Foreskin fibroblast (primary cell): ENCODE measurements at places on chromosomes 2 and 18.

DNA sequence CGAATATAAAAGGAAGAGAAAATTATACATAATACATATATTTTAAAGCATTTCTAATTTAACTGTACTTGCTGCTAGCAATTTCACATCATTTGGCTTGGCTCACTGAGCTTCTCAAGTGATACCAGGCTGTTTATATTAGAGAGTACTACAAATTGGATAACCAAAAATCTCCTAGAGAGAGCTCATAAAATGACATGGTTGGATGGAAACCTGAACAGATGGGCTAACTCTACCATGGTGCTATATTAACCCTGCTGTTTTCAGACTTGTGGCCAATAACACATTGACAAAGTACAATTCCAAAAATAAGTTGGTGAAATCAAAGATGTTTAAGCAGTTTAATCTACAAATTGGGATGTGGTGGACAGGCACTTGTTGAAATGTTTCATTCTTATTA, 364.4 kb upstream of the GCFC2 start:
- DNase-seq: no peak

DNA sequence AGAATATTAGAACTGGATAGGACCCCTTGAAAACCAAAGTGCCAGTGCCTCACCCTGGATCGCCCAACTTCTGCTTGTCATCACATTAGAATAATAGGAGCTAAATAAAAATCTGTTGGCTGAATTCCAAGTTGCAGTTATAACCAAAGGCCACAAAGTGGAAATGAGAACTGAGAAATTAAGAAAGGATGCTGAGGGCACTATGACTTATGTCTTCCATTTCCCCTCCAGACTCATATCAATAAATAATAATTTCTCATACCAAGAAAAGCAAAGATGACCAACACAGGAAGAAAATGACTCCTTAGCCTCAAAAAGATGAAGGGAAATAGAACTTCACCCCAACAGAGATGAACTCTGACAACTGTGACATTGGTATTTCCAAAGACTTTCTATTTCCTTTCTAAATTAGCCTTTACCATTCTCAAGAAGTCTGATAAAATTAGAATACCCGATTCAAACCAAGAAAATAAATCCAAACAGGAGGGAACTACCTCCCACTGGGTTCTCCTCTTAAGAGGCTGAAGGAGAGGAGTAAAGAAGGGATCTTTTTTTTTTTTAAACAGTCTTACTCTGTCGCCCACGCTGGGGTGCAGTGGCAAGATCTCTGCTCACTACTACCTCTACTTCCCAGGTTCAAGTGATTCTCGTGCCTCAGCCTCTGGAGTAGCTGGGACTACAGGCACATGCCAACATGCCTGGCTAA, 46.5 kb upstream of the EPG5 start:
- no peak for DNase-seq

GRCh38 chr2:46876741-46877384, 38.7 kb downstream of the MCFD2 start:
- DNase-seq: peak; percentile 74

GRCh38 chr18:26407736-26408601, 140.4 kb downstream of the KCTD1 start:
- DNase-seq: peak; percentile 42

DNA sequence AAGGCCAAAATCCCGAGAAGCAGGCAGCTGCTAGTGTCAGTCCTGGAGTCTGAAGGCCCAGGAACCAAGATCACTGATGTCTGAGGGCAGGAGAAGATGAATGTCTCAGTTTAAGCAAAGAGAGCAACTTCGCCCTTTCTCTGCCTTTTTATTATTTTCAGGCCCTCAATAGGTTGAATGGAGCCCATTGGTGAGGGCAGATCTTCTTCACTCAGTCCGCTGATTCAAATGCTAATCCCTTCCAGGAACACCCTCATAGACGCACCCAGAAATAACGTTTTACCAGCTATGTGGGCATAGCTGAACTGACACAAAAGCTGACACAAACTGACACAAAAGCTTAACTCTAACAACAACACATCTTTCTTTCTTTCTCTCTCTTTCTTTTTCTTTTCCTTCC, 78.0 kb upstream of the KCNJ3 start:
- no peak for DNase-seq

DNA sequence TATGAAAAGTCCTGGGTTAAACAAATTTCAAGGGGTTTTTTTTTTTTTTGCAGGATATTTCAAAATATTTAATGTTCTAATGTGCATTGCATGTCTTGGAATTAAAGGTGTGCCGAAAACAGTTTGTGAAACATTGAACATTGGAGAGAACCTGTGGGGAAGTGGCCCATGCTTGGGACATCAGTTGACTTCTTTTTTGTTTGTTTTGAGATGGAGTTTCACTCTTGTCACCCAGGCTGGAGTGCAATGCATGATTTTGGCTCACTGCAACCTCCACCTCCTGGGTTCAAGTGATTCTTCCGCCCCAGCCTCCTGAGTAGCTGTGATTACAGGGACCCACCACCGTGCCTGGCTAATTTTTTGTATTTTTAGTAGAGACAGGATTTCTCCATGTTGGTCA, 71.0 kb upstream of the RAPH1 start:
- DNase-seq: no peak
